ENCODE measurements at places on chromosomes 11 and 22. TPM values are rescaled to one million over a fixed set of nuclear protein-coding genes. Genes with fewer than 3 reads are reported as not detected.
A peak's percentile ranks its signal among the peaks of the same experiment; 100 is the strongest.

- H3K4me3 ChIP-seq = no peak overlapping the region
- H3K27me3 ChIP-seq = no peaks in the 10 kb centered on the region
- no peaks in the 10 kb centered on the region for H3K4me1 ChIP-seq
- no peak for DNase-seq
Observed at GRCh38 chr11:35650467-35650866, 12.1 kb upstream of the TRIM44 start.

DNA sequence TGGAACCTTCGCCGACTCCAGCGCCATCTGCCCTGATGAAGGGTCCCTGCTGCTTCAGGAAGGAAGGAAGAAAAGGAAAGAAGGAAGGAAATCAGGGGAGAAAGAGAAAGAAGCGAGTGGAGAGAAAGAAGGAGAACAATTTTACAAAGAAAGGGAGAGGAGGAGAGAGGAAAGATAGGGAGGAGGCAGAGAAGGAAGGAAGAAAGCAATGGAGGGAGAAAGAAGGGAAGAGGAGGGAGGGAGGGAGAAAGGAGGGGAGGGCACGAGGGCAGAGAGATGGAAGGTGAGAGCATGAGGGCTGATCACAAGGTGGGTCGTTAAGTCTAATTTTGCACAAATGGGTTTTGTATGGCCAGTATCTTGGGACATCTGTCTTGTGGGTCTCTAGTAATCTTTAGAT, 39.2 kb downstream of the PARVA start:
- no peaks in the 10 kb centered on the region for H3K27me3 ChIP-seq
- no peaks in the 10 kb centered on the region for H3K36me3 ChIP-seq

NXPE2 gene
- total RNA-seq = not detected

DNA sequence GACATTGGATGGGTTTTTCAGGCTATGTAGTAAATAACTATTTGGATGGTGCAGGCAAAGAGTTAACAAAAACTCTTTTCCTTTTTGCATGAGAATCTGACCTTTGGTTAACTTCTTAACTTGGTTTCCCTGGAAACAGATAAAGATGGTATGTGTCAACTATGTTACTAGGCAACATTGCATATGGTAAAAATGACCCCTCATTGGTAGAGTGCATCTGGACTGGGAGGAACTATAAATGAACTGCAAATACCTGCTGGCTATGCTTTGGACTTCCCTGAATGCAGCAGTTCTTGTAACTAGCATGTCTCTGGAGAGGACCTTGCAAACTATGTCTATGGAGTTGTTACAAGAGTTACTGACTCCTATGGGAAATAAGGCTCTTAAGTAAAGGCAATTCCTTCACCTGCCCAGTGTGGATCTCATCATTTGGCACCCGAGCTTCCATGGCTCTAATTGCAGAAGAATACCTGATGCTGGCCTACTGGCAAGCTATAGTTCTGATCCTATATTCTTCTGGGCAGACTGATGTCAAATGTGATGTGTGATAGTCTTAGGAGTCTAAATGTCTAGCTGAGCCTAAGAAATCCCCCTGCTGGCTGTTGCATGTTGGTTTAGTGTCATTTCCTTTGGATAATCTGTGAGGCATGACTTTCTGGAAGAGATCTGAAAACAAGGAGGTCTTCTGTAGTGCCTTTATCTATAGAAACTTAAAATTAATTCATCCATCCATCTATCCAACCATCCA, 126.7 kb upstream of the MTMR2 start:
- peak overlapping the region; percentile 49 for H3K27ac ChIP-seq
- peak; percentile 83 for DNase-seq
- no peak overlapping the region for H3K4me3 ChIP-seq

DNA sequence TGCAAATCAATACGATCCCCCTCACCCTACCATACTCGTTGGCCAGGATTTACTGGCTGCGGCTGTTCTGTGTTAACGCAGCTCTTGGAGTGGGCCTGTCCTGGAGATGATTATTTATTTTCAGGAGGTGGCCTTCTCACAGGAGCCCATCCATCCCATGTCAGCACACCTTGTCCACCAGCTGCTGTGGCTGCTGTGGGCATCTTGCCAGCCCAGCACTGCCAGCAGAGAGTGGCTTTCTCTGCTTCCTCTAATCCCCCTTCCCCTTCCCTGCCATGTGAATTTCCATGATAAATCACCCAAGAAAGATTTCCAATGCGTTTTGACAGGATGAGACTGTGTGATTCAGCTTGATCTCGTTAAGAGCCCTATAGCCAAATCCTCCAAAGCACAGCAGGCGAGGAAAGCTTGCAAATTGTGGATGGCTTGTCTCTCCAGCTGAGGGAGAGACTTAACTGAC, 309.1 kb upstream of the C11orf87 start:
- no peak overlapping the region for H3K4me3 ChIP-seq
- no peak overlapping the region for H3K27ac ChIP-seq
- H3K4me1 ChIP-seq = no peaks in the 10 kb centered on the region
- H3K36me3 ChIP-seq = no peaks in the 10 kb centered on the region
- H3K27me3 ChIP-seq = no peaks in the 10 kb centered on the region
